ENCODE measurements at places on chromosomes 7 and 10.
A peak's percentile ranks its signal among the peaks of the same experiment; 100 is the strongest.

DNA sequence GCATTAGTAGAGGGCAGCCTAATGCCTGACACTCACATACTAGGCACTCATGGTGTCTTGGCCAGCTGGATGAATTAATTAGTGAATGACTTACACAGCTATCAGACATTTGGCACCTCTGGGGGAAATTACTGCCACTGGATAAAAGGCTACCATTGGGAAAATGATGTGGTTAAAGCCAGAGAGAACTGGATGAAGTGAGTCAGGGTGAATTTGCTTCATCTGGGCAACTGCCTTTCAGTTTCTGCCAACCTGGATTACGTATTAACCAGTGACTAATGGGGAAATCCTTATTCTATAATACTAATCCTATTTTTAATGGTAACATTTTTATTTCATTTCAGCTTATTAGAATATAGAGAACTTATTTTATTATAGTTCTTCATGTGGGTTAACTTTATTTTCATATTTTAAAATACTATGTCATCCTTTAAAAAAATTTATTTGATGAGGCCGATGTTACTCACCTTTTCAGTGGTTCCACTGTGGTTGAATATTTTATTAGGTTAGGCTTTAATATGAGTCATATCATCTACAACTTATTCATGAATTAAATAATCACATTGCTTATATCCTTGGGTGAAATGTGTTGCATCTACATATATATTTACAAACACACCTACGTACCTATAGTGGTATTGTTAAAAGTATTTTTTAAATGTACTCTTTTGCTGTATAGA, 85.6 kb upstream of the CAPZA2 start:
- no peak for DNase-seq

GRCh38 chr7:30472784-30473775, 5.5 kb downstream of the NOD1 start:
- DNase-seq: no peak

DNA sequence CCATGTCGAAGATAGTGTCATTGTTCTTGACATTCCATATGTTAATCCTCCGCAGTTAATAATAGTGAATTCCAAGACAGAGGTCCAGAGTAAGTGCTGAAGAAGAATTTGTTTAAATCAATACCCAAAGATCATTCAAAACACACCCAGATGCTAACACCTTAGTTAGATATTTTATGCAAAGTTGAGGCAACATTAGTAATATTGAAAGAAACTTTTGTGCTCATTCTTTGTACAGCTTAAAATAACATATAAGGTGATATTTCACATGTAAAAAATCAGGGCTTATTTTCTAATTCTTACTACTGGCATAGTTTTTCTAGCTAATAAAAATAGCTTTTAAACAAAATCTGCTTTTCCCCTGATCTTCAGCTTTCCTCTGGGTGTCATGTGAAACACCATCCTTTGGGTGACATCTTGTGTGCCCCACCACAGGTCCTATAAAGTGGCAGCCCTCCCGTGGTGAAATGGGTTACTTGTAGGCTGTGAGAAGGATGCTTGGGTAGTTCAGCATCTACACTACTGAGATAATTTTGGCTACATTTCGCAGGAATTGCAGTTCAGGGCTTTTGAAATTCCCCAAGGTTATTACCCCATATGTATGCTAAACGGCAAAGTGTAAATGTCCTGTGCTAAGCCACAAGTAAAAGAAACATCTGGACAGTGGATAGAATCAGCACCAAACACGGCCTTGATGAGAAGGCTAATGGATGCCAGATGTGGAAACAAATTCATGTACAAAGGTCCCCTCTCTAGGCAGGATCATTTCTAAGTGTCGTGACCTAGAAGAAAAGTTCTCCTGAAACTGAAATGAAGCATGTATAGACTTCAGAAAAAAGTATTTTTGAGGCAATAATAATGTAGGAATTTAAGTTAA, 105.4 kb downstream of the GRM3 start:
- no peak for DNase-seq

- no peak for DNase-seq
Observed at GRCh38 chr10:42578019-42578418, 60.4 kb downstream of the ZNF33B start.

DNA sequence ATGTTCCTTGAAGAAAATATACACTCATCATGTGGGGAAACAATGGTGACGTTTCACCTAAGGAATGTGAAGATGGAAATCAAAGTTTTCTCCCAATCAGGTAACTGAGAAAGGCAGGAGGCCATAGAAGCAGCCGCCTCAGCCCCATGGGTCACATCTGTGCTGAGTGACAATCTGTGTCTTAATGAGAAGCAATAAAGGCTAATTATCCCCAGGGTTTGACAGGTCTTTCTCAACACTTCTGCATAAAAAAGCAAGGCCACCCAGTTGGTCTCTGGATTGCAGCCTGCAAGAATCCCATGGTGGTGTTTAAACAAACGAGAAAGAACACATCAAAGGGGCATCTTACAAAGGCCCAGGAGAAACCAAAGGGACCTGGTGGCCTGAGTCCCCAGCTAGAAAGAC, 91.1 kb upstream of the TNS3 start:
- peak; percentile 27 for DNase-seq

DNA sequence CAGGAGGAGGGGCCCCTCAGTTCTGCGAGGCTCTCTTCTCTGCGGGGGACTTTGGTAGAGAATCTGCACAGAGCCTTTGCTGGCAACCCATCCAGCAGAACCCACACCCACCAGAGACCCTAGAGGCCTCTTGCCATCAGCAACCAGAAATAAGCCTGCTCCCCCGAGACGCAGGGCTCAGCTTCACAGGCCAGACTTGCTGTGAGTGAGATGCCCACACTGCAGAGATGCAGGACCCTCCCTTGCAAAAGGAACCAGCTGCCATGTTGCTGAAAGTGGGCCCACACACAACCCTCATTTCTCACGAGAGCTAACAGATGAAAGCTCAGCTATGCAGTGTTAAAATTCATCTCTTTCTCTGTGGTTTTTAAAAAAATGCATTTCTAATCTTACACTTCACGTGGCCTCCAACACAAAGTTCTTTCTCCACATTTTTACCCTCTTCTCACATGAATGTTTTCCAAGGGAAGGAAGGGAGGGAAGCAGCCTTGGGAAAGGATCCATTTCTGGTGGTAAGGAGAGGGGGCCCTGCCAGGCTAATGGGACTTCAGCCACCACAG, 171.6 kb downstream of the CCDC3 start:
- no peak for DNase-seq

DNA sequence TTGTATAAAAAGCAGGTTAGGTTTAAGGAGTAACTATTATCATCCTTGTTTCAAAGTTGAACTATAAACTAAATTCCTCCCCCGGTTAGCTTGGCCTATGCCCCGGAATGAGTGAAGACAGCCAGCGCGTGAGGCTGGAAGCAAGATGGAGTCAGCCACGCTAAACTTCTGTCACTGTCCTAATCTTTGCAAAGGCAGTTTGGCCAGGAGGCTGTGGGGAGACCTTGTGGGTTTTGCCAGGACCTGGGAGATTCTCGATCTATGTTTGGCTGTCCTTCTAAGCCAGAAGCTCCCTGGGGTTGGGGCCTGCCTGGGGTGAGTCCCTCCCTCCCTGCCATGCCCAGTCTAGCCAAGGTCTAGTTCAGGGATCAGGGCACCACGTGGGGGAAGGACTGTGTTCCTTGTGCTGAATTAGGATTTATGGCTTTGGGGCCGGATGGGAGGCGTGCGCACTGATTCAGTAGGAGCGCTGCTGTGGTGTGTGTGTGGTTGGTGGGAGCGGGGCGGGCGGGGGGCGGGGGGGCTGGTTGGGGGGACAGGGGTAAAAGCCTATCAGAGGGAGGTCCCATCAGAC, 871 bp upstream of the GTF2IRD1 start:
- DNase-seq: peak; percentile 46

GRCh38 chr7:101803203-101804087, 14.0 kb upstream of the CUX1 start:
- no peak for DNase-seq

DNA sequence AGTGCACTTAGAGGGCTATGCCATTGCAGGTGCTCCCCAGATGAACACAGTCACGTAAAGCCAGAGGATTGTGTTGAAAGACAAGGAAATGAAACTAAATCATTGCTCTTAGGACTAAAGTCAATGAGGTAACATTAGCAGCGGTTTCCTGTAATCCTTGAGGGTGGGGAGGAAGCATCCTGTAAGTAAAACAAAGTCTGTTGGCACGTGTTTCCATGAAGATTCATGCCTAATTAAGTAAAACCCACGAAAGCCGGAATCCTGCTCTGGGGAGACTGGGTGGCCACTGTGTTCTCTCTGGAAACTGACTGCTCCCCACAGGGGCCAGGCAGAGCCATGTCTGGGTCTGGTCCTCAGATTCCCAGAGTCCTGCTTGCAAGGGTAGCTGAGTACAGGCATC, 18.3 kb downstream of the STEAP1B start:
- no peak for DNase-seq

DNA sequence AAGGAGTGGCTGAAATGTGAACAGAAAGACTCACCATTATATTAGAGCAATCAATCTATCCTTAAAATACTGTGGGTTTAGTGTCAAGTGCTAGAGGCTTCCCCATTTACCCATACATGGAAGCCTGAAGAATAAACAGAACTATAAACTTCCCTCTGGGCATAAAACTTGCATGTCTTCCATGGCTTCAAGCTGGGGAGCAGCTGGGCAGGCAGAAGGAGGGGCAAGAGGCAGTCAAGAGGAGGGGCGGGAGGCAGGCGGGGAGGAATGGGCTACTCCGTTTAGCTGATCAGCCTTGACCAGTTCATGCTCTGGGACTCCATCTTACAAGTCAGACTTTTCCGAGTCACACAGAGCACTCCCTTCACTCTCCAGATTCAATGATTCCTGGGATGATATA, 3.5 kb upstream of the PRSS1 start:
- DNase-seq: no peak

GRCh38 chr7:51233374-51233773, 83.2 kb downstream of the COBL start:
- no peak for DNase-seq

- no peak for DNase-seq
Observed at GRCh38 chr10:43268491-43268890, 1.6 kb upstream of the RASGEF1A start.

DNA sequence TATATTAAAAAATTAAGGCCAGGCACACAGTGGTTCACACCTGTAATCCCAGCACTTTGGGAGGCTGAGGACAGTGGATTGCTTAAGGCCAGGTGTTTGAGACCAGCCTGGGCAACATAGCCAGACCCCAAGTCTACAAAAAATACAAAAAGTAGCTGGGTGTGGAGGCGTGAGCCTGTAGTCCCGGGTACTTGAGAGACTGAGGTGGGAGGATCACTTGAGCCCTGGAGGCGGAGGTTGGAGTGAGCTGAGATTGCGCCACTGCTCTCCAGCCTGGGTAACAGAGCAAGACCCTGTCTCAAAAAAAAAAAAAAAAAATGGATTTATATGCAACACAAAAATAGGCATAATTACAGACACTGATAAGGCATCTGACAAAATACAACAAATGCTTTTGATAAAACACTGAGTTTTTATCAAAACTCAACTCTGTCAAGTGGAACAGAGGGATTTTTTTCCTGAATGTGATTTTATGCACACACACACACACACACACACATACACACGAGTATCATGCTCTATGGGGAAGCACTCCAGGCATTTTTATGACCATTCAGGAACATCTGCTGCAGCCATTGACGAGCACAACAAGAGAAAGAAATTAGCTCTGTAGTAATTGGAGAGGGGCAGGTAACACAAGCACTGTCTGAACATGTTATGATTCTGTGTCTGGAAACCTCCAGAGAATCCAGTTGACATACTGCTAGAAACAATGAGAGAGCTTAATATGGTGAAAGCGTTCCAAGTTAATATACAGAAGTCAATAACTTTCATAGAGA, 193.1 kb downstream of the WDR37 start:
- DNase-seq: no peak

DNA sequence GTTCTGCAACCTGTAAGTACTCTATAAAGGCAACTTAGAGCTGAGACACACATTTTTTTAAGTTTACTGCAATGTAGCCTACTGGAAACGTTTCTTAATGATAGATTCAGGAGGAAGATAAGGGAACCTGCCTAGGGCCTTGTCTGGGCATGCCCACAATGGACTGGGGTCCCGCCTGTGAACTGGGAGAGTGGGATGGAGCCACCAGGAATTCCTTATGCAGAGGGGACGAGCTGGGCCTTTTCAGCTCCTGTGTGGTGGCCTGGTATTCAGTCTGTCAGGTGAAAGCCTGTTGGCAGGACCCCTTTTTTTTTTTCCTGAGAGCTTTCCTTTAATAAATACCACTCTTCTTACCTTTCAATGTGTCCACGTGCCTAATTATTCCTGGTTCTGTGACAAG, 384.4 kb upstream of the ZWINT start:
- DNase-seq: no peak

- no peak for DNase-seq
Observed at GRCh38 chr7:73838642-73839041, 3.7 kb downstream of the METTL27 start.

GRCh38 chr10:123965973-123966895, 74.6 kb upstream of the CPXM2 start:
- no peak for DNase-seq

DNA sequence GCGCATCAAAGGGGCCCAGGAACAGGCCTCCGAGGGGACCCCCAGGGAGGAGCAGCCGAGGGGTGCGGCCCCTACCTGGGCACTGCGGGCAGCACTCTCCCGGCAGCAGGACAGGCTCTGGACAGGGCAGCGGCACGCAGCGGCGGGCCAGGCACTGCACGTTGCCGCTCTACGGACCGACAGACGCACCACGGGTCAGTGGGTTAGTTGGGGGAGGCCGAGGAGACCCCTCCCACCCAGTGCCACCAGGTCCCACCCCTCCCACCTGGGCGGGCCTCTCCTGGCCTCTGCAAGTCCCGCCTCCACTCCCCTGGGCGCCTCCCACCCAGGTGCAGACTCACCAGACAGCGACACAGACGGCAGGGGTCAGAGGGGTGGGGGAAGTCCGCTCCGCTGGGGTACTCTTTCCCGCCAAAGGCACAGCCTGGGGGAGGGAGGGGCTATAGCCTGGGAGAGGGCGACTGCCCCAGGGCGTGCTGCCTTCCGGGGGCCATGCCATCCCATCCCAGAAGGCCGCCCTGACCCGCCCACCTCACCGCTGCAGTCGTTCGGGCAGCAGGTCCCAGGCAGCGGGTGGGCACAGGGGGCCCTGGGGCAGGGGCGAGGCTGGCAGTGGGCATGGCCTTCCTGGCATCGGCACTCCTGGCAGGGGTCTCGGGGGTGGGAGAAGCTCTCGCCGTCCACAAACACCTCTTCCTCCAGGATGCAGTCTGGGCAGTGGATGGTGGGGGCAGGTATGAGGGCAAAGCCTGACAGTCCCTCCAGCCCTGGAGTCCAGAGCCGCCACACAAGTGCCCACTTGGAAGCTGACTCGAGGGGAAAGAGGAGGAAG, 19.2 kb downstream of the KCP start:
- DNase-seq: no peak

All from cerebellar cortex (tissue), 1 donor.